ENCODE measurements at places on chromosomes 12 and 14. TPM values are rescaled to one million over a fixed set of nuclear protein-coding genes. Genes with fewer than 3 reads are reported as not detected.

Gene NANOG
- total RNA-seq, result not detected

DNA sequence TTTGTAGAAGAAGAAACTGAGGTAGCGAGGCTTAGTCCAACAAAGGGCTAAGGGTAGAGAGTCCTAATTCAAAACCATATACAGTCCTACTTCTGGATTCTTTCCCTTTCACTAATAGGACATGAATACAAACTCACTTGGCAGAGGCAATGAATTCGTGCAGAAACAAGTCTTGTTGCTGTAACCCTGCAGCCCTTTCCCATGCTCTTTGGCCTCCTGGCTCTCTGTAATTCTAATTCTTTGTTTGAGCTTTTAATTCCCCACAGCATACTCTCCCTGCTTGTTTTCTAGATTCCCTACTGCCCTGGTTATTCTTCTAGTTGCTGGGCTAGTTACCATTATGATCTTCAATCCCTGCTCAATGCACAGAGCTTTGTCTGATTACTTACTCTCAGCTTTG is 381.4 kb downstream of the ETNK1 start:
- H3K4me3 ChIP-seq, result no peak overlapping the region
- H3K4me1 ChIP-seq, result no peaks in the 10 kb centered on the region
- no peak overlapping the region for H3K27ac ChIP-seq
- peaks cover 11% of the 10 kb centered on the region for H3K27me3 ChIP-seq
- no peaks in the 10 kb centered on the region for H3K36me3 ChIP-seq

- H3K36me3 ChIP-seq, result no peaks in the 10 kb centered on the region
- DNase-seq, result no peak
- no peak overlapping the region for H3K27ac ChIP-seq
- no peak overlapping the region for H3K4me3 ChIP-seq
These were observed 9.4 kb downstream of the FMNL3 start for GRCh38 chr12:49697808-49698207.

DNA sequence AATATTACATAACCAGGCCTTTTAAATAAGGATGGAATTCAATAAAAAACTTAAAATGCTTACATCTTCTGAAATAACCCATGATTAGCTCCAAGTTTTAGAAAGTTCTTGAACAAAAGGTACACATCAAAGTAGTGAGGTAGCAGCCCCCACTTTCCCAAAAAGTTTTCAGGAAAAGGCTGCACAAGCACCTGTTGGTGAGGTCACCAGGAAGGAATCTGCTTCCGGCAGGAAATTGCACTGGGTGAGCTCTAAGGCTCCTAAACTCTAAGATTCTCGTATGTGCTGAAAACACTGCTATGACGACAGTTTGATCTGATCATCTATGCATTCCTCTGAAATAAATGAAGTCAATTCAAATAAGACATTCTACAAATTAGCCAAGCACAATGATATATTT is 34.3 kb upstream of the TTC7B start:
- no peak overlapping the region for H3K27ac ChIP-seq
- H3K4me3 ChIP-seq, result no peak overlapping the region
- no peaks in the 10 kb centered on the region for H3K27me3 ChIP-seq

DNA sequence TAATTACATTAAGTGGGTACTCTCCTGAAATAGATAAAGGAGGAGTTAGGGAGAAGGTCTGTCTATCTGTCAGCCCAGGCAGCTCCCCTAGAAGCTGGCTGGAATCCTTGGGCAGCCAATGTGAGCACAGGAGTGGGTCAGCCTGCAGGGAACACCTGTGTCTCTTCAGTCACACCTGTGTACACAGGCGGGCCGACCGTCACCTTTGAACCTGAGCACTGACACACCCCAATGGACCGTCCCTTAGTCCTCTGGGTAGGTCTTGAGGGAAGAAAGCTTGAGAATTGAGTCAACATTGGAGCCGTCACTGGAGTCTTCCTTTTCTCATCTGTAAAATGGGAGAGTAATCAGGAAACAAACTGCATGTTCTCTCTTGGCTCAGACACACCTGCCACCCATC is 9.8 kb upstream of the GSC start:
- H3K4me1 ChIP-seq, result peaks cover 11% of the 10 kb centered on the region
- no peak overlapping the region for H3K27ac ChIP-seq
- no peak for DNase-seq
- H3K36me3 ChIP-seq, result no peaks in the 10 kb centered on the region
- no peak overlapping the region for H3K4me3 ChIP-seq
- no peaks in the 10 kb centered on the region for H3K27me3 ChIP-seq

GRCh38 chr12:122081697-122082221 is 3.2 kb downstream of the MLXIP start:
- H3K4me1 ChIP-seq, result peaks cover 30% of the 10 kb centered on the region
- peak; percentile 65 for DNase-seq
- no peaks in the 10 kb centered on the region for H3K27me3 ChIP-seq

GRCh38 chr12:1593174-1594005 is 991 bp downstream of the FBXL14 start:
- H3K27me3 ChIP-seq, result no peaks in the 10 kb centered on the region
- peak overlapping the region; percentile 28 for H3K27ac ChIP-seq
- peak overlapping the region; percentile 80 for H3K4me3 ChIP-seq
- H3K36me3 ChIP-seq, result no peaks in the 10 kb centered on the region

Gene HCAR1
- total RNA-seq, result 2.0 TPM

GRCh38 chr12:98763656-98764055 is 118.6 kb downstream of the APAF1 start:
- H3K4me3 ChIP-seq, result no peak overlapping the region
- no peaks in the 10 kb centered on the region for H3K36me3 ChIP-seq
- no peaks in the 10 kb centered on the region for H3K27me3 ChIP-seq
- no peaks in the 10 kb centered on the region for H3K4me1 ChIP-seq
- DNase-seq, result no peak

- H3K36me3 ChIP-seq, result no peaks in the 10 kb centered on the region
- H3K27me3 ChIP-seq, result no peaks in the 10 kb centered on the region
- H3K27ac ChIP-seq, result no peak overlapping the region
- H3K4me3 ChIP-seq, result no peak overlapping the region
- H3K4me1 ChIP-seq, result no peaks in the 10 kb centered on the region
- peak; percentile 9 for DNase-seq
These were observed 55.6 kb downstream of the LGMN start for GRCh38 chr14:92692822-92693226.

Gene HOXC12
- total RNA-seq, result 6.1 TPM

Gene KRT82
- total RNA-seq, result not detected

- no peak for DNase-seq
- H3K4me3 ChIP-seq, result no peak overlapping the region
- no peak overlapping the region for H3K27ac ChIP-seq
- no peaks in the 10 kb centered on the region for H3K4me1 ChIP-seq
- no peaks in the 10 kb centered on the region for H3K27me3 ChIP-seq
- H3K36me3 ChIP-seq, result no peaks in the 10 kb centered on the region
These were observed 126.7 kb upstream of the HIF1A start for GRCh38 chr14:61568572-61569011.

DNA sequence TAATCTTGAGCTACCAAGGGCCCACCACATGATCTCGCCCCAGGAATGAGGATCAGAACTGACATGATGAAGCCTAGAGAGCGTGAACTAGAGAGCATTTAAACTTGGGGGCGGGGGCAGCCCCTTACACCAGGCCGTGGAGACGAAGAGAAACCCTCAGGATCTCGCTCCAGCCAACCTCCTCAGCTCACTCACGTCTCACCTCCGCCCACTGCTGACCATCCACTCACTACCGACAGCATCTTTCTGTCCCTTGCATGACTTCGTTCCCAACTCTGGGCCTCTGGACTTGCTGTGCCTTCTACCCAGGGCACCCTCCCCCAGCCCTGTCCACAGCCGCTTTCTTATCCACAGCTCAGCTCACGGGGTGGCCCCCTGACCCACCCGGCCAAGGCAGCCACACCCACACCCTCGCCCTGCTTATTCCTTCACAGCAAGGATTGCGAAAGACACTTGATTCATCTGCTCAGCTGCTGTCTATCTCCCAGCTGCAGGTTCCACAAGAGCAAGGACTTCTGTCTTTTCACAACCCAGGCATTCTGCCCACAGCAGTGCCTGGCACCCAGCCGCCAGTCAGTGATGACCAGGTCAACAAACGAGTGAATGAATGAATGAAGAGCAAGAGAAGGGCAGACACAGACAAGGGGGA is 6.4 kb downstream of the STX2 start:
- no peaks in the 10 kb centered on the region for H3K36me3 ChIP-seq
- H3K4me3 ChIP-seq, result no peak overlapping the region
- H3K27ac ChIP-seq, result no peak overlapping the region
- H3K4me1 ChIP-seq, result no peaks in the 10 kb centered on the region
- H3K27me3 ChIP-seq, result no peaks in the 10 kb centered on the region

DNA sequence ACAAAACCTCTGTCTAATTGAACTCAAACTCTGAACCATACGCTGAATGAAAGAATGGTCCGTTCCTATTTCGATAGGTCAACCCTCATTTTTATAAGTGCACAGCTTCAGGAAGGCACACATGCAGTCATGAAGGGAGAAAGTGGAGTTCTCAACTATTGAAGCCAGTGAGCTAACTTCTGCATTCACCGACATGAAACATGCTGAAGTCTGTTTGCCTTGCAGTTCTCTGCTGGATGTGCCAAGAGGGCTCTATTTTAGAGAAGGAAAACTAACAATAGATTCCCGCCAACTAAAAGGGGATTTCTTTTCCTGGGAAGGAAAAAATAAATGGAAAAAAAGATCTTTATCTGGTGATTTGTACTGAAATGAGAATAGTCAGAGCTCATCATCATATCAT is 191.0 kb upstream of the PLEKHG7 start:
- H3K27ac ChIP-seq, result no peak overlapping the region
- H3K27me3 ChIP-seq, result no peaks in the 10 kb centered on the region
- H3K4me1 ChIP-seq, result no peaks in the 10 kb centered on the region
- no peaks in the 10 kb centered on the region for H3K36me3 ChIP-seq
- H3K4me3 ChIP-seq, result no peak overlapping the region
- no peak for DNase-seq

DNA sequence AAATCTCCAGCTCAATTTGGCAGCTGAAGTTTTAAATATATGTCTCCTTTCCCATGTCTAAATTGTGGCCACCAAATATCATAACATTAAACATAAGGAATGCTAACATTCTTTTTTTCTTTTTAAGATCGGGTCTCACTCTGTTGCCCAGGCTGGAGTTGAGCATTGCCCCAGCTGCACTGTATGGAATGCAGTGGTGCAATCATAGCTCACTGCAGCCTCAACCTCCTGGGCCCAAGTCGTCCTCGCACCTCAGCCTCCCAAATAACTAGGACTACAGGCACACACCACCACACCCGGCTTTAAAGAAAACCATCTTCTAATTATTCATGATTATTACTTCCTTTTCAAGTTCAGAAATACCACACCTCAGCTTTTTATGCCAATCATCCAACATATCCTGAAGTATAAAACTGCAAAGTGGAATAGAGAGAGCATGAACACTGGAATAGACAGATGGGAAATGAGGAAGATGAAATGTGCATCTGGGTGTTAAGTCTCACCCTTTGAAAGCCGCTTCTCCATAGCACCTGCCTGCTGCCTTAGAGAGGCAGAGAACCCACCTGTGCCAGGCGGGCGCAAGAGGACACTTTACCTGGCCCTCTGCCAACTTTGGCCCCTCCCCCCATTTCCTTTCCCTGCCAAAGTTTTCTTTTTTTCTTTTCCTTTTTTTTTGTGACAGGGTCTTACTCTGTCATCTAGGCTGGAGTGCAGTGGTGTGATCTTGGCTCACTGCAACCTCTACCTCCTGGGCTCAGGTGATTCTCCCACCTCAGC is 2.8 kb upstream of the EML1 start:
- no peak for DNase-seq
- no peak overlapping the region for H3K4me3 ChIP-seq
- H3K36me3 ChIP-seq, result no peaks in the 10 kb centered on the region
- H3K27ac ChIP-seq, result no peak overlapping the region
- H3K27me3 ChIP-seq, result no peaks in the 10 kb centered on the region
- peaks cover 29% of the 10 kb centered on the region for H3K4me1 ChIP-seq

Gene RNF31
- total RNA-seq, result 62.1 TPM

Gene FBXW8
- total RNA-seq, result 14.8 TPM

GRCh38 chr14:103732868-103733620 is 17.4 kb downstream of the ZFYVE21 start:
- no peaks in the 10 kb centered on the region for H3K4me1 ChIP-seq
- H3K27me3 ChIP-seq, result no peaks in the 10 kb centered on the region
- H3K27ac ChIP-seq, result no peak overlapping the region
- no peak overlapping the region for H3K4me3 ChIP-seq
- no peak for DNase-seq
- H3K36me3 ChIP-seq, result peaks cover 25% of the 10 kb centered on the region

Gene PIWIL1
- total RNA-seq, result not detected

- H3K27me3 ChIP-seq, result no peaks in the 10 kb centered on the region
- H3K36me3 ChIP-seq, result no peaks in the 10 kb centered on the region
- no peak overlapping the region for H3K27ac ChIP-seq
- H3K4me3 ChIP-seq, result peak overlapping the region; percentile 49
- peak; percentile 82 for DNase-seq
These were observed 11.4 kb upstream of the DNAL1 start for GRCh38 chr14:73633116-73634010.

DNA sequence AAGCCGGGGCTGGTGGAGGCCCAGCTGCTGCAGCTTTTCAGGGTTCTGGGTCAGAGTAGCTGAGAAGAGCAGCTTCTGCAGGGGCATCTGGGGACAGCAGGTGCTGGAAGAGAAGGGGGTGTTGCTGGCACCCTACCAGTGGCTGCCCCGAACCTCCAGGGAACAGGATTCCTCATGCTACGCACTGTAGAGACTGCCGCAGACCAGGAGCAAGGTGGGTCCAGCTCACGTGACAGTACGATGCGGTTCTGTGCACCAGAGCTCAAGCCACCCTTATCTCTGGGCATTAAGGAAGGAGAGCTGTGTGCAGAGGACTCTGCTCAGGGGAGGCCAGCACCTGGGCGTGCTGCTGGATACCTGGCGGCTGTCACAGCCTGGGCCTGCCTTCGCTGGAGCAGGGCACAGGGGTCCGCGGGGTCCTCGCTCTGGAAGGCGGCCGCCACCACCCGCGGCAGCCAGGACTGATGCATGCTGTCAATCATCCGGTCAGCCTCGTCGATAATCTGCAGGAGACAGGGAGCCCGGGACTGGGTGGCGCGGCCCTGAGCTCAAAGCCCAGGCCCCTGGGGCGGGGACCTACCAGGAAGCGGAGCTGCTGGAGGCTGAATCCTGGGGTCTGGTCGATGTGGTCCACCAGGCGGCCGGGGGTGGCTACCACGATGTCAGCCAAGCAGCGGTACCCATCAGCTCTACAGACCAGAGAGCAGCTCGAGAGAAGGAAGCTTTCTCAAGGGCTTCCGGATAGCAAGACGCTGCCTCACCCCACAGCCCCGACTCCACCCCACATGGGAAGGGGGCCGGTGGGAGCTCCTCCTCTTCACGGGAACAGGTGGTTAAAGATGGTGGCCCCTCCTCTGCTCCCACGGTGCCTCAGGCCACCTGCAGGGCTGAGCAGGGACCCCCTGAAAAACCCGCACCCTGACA is 2.9 kb downstream of the DDX51 start:
- no peak overlapping the region for H3K27ac ChIP-seq
- H3K36me3 ChIP-seq, result peaks cover 29% of the 10 kb centered on the region
- no peaks in the 10 kb centered on the region for H3K27me3 ChIP-seq
- no peaks in the 10 kb centered on the region for H3K4me1 ChIP-seq
- DNase-seq, result no peak
- no peak overlapping the region for H3K4me3 ChIP-seq

Gene RABGGTA
- total RNA-seq, result 22.2 TPM

Gene OAS3
- 42.6 TPM for total RNA-seq

Gene HSPA2
- total RNA-seq, result 13.8 TPM

- no peak overlapping the region for H3K4me3 ChIP-seq
- no peak overlapping the region for H3K27ac ChIP-seq
- no peaks in the 10 kb centered on the region for H3K36me3 ChIP-seq
- H3K4me1 ChIP-seq, result peaks cover 4% of the 10 kb centered on the region
- peak; percentile 20 for DNase-seq
These were observed 1057.6 kb downstream of the GALC start for GRCh38 chr14:86935241-86935885.

Gene RD3L
- not detected for total RNA-seq

Gene BCL11B
- 81.3 TPM for total RNA-seq

- peak; percentile 89 for DNase-seq
- H3K27ac ChIP-seq, result peak overlapping the region; percentile 38
- H3K36me3 ChIP-seq, result no peaks in the 10 kb centered on the region
These were observed 124.0 kb downstream of the DYRK2 start for GRCh38 chr12:67772267-67773169.
